ENCODE measurements at places on chromosomes 7 and 10.

DNA sequence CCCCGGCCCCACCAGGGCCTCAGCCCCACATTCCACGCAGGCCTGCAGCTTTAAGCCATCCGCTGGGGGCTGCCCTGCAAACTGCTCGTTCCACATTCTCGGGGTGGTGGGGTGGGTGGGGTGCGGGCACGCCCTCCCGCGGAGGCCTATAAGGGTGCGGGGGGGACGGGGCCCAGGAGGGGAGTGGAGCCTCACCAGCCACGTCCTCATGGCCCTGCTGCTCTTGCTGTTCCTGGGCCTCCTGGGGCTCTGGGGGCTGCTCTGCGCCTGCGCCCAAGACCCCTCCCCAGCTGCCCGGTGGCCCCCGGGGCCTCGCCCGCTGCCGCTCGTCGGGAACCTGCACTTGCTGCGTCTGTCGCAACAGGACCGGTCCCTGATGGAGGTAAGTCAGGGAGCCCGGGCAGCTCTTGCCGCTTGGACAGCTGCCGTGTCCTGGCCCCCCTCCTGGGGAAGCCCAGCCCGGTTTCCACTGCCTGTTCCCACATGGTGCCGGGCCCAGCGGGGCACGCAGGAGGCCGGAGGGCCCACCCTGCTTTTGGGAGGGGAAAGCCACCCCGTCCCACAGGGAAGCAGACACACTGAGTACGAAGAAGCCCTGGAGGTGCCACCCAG lies at the start of gene CYP2W1:
Gene CYP2W1, plus strand, starts transcription at position 178 of the 612 bp plus-strand sequence. Its CDS starts 31 bp downstream, at position 209.
- no peak for DNase-seq

DNA sequence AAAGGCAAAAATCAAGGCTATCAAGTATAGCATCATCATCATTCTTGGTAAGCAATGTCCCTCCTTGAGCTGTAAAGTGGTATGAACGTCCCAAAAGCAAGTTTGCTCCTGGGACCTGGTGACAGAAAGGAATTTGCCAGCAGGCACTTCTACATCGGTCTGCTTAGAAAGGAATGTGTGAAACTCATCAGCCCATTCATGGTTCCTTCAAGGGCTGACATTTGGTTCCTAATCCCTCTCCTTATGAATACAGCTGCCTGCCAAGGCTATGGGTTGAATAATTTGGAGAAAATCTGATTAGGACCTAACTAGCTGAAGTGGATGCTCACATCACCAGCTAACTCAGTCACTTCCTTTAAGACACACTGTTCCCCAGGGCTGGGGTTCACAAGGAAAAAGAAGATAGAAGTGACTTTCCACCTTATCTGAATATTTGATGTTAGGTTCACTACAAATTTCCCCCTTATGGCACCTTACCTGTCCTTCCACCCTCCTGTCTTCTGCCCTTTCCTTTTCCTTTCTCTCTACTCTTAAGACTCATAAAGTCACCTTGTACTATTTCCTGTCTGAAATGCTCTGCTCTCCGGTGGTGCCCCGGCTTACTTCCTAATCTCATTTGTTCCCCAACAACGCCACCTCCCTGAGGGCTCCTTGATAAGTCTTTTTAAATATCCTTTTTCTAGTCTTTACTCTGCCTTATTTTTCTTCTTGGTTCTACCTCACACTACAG lies 187.1 kb downstream of the NPSR1 start:
- no peak for DNase-seq

- DNase-seq: no peak
Observed at GRCh38 chr7:24036033-24036412, 248.0 kb upstream of the NPY start.

DNA sequence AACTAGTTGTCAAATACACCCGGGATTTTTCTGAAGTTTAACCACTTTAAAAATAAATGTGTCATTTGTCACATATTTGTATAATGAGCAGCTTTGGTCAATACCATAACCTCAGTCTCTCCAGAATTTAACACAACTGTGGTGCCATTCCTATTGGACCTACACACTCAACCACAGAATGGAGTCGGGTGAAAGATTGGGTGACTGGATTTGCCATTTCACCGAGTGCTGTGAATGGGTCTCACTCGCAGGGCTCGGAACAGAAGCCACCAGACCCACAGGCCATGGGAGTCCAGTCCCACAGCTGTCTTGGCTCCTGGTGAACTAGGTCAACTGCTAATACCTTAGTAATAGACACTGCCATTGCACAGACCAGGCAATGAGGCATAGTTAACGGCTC lies 298.4 kb downstream of the CCDC3 start:
- DNase-seq: no peak

GRCh38 chr7:39259391-39260003 lies 281.8 kb downstream of the POU6F2 start:
- no peak for DNase-seq

DNA sequence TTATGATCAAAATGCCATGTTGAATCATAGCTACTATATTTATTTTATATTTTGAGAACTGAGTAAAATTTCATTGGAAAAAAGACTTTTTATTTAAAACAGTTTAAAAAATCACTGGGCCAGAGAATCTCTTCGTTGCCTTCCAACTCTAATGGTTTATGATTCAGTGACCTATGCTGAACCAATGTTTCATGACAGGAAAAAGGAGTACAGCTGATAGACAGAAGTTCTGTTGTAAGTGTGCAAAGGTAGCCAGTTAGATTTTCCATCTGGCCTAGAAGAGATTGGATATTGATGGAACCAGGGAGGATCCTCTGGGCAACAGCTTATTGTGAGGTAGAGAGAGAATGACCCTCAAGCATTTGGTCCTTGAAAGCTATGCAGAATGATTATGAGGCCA lies 745.8 kb downstream of the SUGCT start:
- no peak for DNase-seq

DNA sequence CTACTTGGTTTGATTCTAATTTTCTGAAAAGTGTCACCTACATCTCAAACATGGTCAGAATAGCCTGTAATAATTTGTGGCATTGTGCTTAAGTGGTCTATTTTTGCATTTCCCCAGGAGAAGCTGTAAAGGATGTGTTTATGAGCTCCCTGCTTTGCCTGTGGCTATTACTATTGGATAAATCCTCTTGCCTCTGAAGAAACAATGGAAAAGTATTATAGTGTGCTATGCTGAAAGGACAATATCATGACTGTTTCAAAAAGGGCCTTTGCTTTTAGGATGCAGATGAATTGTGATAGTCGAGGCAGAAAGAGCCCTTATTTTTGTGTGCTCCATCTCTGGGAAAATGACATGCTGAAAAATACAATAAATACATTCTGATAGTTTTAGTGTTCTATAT lies 94.1 kb upstream of the ARMC3 start:
- DNase-seq: no peak

GRCh38 chr7:34575006-34575405 lies 83.0 kb upstream of the NPSR1 start:
- no peak for DNase-seq

GRCh38 chr7:146654048-146654447 lies 537.4 kb downstream of the CNTNAP2 start:
- DNase-seq: no peak

- no peak for DNase-seq
Observed at GRCh38 chr7:70570029-70570428, 561.9 kb upstream of the GALNT17 start.

- no peak for DNase-seq
Observed at GRCh38 chr10:29728541-29729049, 93.8 kb upstream of the SVIL start.

DNA sequence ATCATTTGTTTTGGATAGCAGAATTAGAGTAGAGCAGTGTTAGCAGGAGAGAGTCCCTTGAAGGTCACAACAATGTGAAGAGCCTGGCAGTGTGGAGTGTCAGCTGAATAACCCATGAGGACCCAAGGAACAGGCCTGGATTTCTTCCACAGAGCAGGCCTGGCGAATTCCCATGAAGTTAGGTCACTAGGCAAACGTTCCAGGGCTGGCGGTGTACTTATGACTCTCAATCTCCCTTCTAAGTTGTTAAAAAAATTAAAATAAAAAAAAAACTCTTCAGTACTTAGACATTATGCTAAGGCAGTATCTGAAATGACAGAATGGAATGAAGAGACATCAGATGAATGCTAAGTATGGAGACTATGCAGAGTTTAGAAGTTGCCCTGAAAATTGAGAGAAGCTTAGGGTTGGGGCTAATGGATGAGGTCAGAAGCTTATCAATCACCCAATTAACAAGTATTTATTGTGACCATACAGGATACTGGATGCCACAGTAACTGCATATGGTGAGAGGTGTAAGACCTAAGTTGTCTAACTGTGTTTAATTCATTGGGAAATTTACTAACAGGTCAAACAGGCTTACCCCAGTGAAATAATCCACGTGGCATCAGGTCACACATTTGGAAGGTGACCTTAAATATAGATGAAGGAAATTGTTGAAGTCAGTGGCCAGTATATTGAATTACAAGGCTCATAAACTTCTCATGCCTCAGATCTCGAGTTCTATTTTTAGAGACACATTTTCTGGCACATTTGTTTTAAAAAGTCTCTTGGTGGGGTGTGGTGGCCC lies 126.2 kb upstream of the NRP1 start:
- no peak for DNase-seq

- DNase-seq: no peak
Observed at GRCh38 chr7:83413831-83414230, 235.1 kb downstream of the SEMA3E start.

GRCh38 chr10:95508730-95509129 lies 52.4 kb downstream of the SORBS1 start:
- DNase-seq: no peak

- DNase-seq: no peak
Observed at GRCh38 chr10:104334965-104335650, 3.2 kb downstream of the ITPRIP start.

DNA sequence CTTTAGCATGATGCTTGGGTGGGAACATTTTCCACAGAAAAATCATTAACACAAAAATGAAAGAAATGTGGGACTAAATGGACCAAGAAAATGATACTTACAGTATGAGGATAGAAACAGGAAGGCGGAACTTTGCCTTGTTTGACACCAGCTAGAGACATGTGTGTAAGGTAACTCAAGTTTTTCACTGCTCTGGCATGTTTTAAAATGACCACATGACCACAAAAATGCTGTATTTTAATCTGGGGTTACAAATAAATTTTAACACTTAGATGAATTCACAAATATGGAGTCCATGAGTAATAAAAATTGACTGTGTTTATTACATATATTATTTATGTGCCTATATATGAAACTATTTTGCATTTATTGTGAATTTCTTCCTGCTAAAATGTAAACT lies 100.9 kb upstream of the PHYHIPL start:
- DNase-seq: no peak

DNA sequence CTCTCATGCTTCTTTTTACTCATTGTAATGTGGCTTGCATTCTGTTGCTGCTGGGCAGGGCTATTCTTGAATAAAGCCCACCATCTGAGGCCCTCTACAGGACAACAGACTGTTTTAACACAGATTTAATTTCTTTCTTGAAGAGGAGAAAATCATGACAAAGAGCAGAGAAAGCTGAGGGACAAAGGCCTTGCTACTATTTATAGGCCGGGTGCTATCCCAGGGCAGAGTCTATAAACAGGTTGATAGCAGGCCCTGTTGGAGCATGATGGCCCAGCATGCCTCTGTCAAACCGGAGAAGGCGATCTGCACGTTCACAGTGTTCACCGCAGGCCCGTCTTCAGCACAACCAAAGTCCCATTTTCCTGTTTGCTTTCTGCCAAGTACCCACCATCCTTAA lies 3.0 kb downstream of the VIPR2 start:
- no peak for DNase-seq

GRCh38 chr10:4733843-4734224 lies 92.2 kb upstream of the AKR1E2 start:
- DNase-seq: no peak

DNA sequence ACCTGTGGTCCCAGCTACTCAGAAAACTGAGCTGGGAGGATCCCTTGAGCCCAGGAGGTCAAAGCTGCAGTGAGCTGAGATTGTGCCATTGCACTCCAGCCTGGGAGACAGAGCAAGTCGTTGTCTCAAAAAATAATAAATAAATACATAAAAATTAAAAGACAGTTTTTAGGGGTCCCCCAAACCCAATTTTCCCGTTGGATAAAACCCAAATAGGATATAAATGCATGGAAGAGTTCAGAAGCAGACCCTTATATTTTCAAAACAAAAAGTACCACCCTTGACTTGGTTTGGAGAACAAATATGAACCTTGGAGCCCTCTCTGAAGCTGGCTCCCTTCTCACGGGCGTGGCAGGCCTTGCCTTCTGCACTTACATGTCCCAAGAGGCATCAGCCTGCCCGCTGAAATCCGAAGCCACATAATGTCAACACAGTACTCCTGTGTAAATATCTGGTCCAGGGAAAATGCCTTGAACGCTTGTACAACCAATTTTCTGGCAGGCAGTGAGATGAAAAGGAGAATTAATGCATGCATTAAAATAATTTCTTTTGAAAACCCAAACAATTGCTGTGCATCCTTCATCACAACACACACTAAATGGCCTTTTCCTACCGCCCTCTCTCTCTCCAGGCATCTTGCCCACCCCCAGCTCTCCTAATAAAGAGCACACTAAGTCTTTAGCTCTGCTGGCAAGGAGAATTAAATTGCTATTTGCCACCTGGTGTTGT lies 46.4 kb upstream of the PARD3 start:
- DNase-seq: no peak

GRCh38 chr10:75753621-75754020 lies 322.2 kb downstream of the LRMDA start:
- no peak for DNase-seq

- no peak for DNase-seq
Observed at GRCh38 chr10:45058580-45058979, 57.9 kb downstream of the ZNF22 start.

GRCh38 chr10:113820507-113820906 lies 33.4 kb downstream of the DCLRE1A start:
- DNase-seq: no peak

DNA sequence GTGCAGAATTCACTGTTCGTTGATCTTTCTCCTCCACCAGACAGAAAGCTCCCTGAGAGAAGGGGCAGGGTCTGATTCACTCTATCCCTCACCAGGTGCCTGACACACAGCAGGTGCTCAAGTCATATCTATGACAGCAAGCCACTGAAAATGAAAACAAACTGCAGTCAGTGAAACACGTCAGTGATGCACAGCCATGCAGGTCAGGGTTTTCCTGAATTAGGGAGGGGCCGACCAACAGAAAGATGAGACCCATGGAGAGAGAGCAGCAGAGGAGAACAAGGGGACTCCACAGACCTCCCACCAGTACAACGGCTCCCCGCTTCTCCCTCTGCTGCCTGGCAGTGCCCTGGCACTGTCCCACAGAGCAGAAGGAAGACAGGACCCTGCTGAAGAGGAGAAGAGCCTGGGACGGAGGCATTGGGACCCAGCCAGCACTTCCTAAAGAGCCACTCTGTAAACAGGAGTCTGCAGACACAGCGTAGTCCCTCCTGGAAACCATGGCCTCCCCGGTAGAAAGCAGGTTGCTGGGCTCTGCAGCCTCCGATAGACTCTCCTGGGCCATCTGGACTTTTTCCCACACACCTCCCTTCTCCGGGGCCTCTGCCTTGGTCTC lies 50.3 kb downstream of the FAM53B start:
- DNase-seq: no peak

DNA sequence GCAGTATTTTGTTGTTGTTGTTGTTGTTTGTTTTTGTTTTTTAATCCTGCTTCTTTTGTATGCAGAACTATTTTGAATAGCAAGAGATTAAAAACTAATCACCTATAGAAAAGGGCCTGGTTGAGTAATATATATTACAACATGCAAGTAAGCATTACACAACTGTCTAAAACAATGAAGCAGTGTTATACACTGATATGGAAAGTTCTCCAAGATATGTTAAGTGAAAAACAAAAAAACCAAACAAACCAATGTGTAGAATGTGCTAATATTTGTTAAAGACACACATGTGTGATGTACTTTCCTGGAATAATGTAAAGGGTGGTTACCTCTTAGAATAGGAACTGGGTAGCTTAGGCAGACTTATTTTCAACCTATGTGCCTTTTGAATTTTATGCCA lies 117.4 kb downstream of the ZNF365 start:
- no peak for DNase-seq

GRCh38 chr10:62647375-62648092 lies 157.0 kb upstream of the ADO start:
- no peak for DNase-seq

All from stimulated activated CD8-positive, alpha-beta memory T cell treated with anti-CD3 and anti-CD28 coated beads, Interleukin-2, amount 100 ng/mL, for 1 hour (primary cell).